Fibroblast of the aortic adventitia (primary cell): ENCODE measurements at places on chromosomes 1 and 21.

DNA sequence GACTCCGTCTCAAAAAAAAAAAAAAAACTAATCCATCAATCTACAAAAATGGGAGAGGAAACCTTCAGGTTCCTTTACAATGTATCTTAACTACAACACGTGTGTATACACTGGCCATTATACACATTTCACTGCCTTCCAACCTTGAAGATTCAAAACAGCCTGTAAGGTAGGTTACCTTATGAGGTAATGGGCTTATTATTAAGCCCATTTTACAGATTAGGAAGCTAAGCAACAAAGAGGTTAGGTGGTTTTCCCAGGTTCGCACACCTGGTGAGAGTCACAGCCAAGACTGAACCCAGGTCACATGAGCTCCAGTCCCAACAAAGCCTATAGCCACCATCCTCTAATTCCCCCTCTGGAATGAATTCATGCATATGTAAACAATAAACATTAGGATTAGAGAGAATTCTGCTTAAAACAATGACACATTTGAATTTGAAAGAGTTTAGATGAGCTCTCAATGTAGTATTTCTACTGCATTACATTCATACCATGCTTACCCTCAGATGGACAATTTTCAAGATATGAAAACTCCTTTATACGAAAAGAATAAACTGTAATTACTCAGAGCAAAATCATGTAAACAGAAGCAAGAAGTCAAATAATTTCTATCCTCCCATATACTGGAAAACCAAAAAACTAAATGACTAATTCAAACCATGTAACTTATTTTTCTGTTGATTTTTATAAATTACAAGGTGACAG lies 54.8 kb downstream of the EIF4G3 start:
- DNase-seq, result no peak

- DNase-seq, result no peak
These were observed 14.4 kb downstream of the ADAMTS5 start for GRCh38 chr21:26952374-26953066.

DNA sequence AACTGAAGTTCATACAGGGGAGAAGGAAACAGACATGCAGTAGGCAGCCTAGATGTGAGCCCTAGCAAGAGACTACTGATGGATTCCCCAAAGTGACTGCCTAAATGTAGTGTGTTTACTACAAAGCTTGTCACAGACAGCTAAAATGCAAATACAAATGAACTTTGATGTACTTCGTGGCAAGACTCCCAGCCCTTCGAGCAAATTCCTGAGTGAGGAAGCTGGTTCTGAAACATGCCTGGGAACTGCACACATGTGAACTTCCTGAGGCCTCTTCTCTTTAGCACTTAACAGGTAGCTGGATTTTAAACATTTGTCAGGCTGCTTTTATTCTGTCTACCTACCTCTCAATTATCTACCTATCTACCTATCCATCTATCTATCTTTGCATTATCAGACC lies 6.7 kb upstream of the IRF2BP2 start:
- peak; percentile 57 for DNase-seq

- peak; percentile 8 for DNase-seq
These were observed 173.9 kb downstream of the DUSP10 start for GRCh38 chr1:221567859-221568507.

DNA sequence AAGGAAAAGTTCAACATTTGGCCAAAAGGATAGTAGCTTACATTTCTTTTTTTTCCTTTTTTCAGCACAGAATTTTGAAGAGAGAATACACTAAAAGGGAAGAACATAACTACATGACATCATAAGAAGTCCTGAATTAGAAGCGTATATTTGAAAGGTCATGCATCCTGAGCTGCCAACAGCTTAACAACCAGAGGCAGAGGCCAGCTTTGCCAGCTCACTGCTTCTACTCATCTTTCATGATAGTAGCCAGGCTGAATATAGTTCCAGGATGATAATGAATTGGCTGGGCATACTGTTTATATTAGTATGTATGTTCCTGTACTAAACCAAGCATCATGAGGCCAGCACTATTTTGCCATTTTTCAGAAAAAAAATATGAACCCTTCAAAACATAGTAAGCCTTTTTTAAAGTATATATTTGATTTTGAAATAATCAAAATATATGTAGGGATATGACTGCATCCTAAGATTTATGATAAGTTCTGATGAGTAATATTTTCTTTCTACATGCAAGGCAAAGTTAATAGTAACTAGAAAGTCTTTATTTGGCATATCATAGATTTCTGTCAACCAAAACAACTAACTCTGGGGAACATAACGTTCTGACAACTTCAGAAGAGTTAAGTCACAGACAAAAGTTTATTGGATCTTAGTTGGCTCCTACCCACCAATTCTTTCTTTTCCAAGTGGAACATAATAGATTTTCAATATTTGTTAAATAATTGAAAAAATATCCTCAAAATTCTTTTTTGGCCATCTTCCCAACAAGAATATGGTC lies 123.2 kb downstream of the DPYD start:
- DNase-seq, result peak; percentile 52

DNA sequence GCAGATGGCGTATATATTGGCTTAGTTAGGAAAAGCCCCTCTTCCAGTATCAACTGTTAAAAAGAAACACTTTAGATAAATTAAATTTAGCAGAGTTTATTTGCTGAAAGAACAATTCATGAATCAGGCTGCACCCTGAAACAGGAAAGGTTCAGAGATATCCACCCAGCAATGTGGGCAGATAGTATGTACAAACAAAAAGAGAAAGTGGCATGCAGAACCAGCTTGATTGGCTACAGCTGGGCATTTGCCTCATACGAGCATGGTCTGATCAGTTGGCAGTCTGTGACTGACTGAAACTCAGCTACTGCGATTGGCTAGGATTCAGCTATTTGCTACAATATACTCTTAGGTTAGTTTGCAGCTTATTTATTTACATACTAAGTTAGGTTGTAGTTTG lies 98.2 kb downstream of the ZC3H11B start:
- DNase-seq, result no peak

GRCh38 chr1:160432371-160432786 lies 32.0 kb downstream of the VANGL2 start:
- no peak for DNase-seq

- DNase-seq, result peak; percentile 43
These were observed 615 bp downstream of the GPR161 start for GRCh38 chr1:168135921-168136708.
